M059J (cell line): ENCODE measurements at places on chromosomes 12 and 14.
A peak's percentile ranks its signal among the peaks of the same experiment; 100 is the strongest.

DNA sequence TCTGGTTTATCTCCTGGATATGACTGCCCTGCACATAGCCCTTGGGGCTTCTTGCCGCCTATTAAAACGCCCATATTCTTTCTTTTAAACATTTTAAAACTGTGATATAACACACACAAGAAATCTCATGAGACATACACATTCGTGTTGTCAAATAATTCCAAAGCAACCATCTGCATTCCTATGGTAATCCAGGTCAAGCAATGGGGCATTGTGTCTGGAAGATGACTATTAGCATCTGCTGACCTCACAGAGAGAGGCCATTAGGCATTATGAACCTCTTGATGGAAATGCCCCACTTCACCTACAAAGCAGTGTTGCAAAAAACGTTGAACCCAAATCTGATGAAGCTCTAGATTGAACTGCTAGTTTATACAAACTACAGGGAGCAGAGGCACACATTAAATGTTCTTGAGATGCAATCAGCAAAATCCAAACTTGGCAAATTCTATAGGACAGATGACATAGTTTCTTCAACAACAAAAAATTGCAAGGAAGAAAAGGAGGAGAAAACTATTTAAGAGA is 513.8 kb upstream of the CCDC196 start:
- DNase-seq = no peak

DNA sequence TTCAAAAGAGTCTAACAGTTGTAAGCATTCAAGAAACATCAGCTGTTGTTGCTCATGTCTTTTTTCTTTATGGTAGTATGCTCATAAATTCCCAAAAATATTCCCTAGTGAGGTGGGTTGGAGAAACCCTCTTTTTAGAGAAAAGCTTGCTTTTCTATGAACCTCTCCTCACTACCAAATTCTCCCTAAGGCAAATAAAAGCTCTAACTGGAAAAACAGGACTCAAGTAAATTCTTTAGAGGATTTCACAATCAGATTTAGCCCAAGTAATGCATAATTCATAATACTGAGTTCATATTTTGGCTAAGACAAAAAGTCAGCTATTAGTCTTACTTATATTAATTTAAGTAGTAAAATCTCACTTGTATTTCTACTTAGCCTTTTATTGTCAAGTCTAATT is 59.1 kb downstream of the DIO2 start:
- no peak for DNase-seq

GRCh38 chr12:107429006-107429705 is 256.4 kb upstream of the PWP1 start:
- no peak for DNase-seq

DNA sequence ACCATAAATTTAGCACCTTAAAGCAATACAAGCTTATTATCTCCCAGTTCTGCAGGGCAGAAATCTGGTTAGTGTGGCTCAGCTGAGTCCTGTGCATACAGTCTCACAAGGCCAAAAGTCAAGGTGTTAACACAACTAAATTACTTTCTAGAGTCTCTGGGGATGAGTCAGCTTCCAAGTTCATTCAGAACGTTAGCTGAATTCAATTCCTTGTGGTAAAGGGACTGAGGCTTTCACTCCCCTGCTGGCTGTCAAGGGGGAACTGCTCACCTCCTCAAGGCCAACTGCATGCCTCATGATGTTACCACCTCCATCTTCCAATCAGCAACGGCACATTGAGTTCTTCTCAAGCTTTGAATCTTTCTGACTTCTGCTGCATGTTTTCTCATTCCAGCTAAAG is 27.6 kb downstream of the EML5 start:
- DNase-seq = peak; percentile 76

DNA sequence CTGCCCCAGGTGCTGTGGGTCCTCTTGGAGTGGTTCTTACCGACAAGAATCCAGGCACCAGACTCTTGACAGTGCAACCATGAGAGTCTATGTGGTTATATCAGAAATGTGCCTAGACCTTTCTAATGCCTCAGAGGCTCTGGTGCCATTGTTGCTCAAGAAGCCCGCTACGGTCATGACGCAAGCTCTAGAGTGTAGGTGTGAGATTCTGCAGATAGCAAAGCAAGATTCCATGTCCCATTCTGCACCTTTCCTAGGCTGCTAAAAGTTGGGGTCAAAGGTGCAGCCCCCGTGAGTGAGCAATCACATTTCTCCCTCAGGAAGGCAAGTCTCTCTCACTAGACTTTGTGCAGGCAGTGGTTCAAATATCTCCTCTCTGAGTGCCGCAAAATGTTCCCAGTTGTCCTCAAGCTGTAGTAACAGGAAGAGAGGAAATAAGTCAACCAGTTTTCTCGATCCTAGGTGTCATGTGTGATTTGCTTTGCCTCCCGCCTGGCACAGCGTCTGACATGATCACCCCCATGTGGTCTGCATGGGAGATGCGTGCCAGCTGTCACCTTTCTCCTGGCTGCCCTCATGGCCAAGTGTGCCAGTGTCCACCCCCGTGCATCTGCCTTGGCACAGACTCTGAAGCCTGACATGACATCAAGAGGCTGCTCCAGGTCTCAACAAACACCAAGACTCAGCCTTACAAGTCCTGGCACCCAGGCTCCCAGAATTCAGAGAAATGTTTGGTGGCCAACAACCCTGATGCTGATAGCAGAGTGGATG is 122.5 kb upstream of the COCH start:
- DNase-seq = no peak

DNA sequence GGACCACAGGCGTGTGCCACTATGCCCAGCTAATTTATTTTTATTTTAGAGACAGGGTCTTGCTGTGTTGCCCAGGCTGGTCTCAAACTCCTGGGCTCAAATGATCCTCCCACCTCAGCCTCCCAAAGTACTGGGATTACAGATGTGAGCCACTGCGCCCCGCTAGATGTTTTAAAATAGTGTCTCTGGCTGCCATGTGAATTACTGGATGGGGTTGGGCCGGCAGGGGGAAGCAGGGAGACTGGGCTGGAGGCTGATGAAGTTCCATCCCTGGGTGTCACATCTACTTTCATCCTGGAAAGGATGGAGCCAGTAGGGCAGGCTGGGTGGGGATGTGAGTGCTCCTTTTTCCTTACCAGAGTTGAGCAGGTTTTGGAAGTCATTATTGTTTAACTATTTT is 46.1 kb downstream of the DNAH10 start:
- DNase-seq = peak; percentile 18

DNA sequence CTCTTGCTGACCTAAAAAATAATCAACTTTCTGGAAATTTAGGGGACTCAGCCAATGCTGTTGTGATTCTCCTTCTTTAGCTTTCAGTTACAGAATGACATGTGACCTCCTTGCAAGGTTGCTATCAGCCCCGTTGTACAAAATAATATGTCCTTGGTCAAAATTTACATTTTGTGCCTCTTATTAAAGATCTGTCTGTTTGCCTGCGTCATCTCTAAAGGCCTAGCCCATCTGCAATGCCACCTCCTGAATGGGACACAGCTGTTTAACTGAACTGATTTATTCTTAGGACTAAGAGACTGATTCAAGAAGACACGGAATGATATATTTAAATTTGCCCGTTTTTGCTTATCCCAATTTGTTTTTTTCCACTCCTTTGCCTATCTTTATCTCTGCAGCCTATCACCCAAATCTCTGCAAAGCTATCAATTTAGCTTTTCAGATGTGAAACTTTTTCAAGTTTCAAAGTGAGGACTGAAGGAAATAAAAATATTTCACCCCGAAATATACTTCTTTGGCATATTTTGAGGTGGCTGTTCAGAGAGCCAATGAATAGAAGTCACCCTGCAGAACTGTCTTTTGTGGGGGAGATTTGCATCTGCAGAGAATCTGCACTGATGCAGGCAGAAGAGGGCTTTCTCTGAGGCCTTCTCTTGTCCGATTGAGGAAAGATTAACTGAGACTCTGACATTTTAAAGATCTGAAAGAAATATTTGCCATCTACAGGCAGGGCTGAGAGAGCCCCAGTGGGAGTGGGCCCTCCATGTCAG is 126.0 kb downstream of the VEZT start:
- no peak for DNase-seq

- DNase-seq = no peak
These were observed 358.7 kb upstream of the TMPO start for GRCh38 chr12:98156697-98157096.

DNA sequence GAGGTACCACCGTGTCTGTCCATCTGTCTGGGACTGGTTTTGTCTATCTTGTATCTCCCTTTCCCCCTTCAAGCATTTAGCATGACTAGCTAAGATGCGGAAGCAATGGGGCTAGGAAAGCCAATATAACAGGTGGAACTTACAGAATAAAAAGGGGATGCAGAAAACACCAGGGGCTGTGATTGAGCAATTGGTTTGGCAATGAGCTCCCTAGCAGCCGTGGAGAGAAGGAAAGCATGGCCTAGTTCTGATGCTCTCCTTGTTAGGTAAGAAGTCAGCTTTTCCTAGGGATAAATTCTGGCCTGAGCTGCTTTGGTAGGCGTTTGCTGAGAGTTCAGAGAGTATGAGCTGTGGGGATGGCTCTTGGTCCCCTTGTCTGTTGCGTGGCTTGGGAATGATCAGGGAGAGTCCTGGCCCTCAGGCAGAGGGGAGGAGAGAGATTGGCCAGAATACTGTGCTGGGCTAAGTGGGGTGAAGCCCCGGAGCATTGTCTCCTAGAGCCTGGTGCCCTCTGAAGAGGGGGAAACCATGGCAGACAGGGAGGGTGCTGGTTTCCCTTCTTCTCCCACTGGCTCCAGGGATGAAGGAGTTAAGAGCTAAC is 7.1 kb downstream of the SETD1B start:
- no peak for DNase-seq

DNA sequence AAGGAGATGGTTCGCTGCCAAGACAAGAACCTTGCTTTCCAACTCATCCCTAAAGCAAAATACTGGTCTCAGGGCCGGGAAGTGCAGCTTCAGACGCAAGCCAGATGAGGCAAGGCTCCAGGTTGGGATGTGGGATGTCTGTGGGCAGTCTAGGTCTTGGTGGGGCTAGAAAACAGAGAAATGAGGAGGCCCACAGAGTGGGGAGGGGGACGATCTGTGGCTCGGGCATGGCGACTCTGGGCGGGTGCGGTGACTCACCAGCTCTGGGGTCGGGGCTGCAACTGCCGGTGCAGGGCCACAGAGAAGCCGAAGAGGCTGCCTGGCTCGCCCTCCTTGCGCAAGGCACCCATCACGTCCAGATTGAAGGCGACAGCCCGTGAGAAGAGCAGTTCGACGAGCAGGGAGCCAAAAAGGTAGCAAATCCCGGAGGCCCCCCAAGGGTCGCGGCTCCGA is 459 bp downstream of the ITGA7 start:
- no peak for DNase-seq

- DNase-seq = no peak
These were observed 49.7 kb downstream of the MARK3 start for GRCh38 chr14:103434868-103435442.

DNA sequence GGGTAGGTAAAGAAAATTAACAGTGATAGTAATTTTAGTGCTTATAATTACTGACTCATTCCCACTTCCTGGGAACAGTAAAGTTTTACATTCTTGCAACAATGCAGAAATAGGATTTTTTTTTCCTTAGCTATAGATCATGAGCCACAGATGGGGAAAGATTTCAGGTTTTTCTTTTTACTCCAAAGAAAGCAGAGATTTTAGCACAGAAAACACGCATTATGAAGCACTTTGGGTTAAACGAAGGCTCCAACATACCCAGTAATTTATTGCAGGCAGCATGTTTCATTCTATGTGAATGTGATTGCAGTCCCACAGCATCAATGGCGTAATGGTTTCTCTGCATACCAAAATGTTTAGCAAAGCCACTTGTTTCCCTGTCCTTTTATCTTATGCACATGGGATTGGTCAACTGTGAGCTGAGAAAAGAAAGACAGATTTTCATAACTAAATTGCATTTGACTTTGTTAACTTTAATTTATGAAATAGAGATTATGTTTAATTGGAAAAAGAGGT is 124.6 kb upstream of the E2F7 start:
- peak; percentile 67 for DNase-seq

GRCh38 chr12:2301531-2302461 is 249.0 kb downstream of the CACNA1C start:
- DNase-seq = peak; percentile 96

DNA sequence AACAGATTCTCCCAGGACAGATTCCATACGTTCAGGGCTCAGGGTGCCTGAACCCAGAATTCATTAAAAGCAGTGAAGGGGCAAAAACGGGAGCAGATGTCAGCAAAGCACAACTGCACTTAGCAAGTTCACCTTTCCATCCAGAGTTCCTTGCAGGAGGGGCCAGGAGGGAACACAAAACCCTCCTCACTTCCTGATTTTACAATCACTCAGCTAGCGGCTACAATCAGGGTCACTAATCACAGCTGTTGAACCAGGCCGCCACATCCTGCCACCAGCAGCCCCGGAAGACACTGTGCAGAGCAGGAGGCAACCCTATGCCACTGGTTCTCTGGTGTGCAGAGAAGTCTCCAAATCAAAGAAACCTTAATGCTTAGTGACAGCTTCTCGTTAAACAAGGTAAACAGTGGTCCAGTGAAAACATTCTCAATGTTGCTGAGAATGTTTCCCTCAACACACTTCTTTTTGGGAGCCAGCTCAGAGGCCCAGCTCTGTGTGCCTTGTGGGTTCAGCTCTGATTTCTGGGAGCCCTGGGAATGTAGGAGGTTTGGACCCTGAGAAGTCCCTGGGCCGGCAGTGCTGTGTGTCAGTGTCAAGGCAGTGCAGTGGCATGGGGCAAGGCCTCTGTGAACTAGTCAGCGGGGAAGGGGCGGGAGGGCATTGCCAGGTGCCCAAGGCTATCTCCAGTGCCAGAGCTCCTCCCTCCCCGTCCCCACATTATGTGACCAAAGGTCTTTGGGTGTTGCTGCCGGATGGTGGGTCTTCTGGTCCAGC is 54.5 kb downstream of the VCPKMT start:
- peak; percentile 84 for DNase-seq

DNA sequence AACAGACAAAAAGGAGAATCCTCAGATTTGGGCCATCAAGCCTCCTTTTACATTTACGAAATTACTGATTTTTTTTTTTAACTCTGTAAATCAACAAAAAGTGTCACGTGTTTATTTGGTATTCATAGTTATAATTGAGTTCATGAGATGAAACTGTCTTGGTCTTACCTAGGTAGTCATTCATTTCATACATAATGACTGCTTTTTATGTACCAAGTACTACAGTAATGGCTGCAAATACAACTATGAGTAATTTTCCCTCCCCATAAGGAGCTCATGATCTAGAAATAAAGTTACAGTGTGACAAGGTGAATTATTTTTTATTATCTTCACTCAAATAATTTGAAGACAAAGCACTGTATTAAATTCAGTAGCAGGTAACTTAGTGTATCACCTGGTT is 6.4 kb upstream of the TBK1 start:
- DNase-seq = no peak

GRCh38 chr12:49624921-49625577 is 1.7 kb downstream of the PRPF40B start:
- DNase-seq = peak; percentile 86

DNA sequence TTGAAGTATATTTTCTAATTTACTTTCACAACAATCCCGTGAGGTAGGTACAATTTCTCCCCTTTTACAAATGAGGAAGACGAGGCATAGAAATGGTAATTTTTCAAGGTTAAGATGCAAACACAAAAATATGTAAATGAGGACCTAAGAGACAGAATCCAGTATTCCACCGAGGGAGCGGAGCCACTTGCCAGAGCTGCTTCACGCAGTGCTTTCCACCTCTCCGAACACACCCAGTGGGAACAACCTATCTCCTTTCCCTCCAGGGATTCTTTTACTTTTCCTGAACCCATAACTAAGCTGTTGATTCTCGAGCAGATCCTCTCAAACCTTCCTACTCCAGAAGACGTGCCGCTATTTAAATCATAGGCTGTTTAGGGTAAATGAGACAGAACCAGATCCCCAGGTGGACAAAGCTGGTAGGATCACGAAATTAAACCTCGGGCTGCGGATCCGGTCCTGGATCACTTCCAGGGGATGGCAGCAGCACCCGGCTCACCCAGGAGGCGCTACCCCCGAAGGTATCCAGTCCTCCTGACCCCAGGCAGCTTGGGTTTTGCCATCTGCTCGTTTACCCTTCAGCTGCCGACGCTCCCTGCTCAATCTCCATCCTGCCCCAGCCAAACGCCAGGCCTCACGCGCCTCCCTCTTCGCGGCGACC is 1.5 kb downstream of the DDHD1 start:
- peak; percentile 61 for DNase-seq
